ENCODE measurements at places on chromosomes 6 and 20.

DNA sequence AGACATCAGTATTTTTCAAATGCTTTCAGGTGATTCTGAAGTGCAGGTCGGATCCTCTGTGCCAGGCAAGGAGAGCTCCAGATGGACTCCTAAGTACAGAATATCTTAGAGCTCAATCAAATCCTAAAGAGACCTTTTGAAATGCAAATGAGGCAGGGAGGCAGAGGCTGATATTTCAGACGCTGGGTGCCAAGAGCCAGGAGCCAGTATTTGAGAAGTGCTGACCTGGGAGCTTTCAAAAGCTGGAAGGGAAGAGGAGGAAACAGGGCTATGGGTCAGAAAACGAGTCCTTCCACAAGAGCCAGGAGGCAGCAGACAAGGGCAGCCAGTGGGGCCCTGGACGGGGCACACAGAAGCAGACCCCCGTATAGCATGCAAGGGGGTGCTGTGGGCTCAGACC is 46.1 kb upstream of the DSN1 start:
- no peak for DNase-seq

- DNase-seq = no peak
Measured at GRCh38 chr6:117481278-117481925, 1.1 kb upstream of the DCBLD1 start.

- no peak for DNase-seq
Measured at GRCh38 chr6:129448965-129449364, 261.0 kb downstream of the ARHGAP18 start.

- no peak for DNase-seq
Measured at GRCh38 chr6:109521080-109521479, 38.1 kb upstream of the ZBTB24 start.

DNA sequence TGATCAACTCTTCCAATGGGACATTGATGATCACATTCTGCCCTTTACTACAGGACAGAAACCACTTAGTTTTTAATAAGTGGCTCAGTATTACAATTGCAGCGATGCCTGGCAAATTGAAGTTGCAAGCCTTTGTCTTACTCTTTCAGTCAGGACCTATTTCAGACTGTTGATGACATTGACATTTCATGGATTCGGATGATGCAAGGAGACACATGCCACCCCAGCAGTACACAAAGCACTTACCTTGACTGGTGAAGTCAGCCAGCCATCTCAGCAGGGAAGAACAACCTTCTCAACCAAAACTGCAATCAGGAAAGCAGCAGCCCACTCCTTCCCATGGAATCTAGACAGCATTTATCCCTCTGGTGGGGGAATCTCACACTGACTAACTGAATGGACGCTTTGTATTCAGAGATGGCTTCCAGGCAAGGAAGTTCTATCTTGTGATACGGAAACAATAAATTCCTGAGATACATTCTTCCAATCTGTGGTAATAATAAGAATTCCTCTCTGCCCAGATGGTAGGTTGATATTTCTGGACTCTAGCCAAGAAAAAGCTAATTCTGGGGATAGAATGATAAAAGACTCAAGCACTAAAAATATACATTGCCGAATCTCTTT is 24.8 kb downstream of the NFYA start:
- no peak for DNase-seq

Data from iPS DF 19.7 (cell line).